ENCODE measurements at places on chromosomes 13 and 19.

DNA sequence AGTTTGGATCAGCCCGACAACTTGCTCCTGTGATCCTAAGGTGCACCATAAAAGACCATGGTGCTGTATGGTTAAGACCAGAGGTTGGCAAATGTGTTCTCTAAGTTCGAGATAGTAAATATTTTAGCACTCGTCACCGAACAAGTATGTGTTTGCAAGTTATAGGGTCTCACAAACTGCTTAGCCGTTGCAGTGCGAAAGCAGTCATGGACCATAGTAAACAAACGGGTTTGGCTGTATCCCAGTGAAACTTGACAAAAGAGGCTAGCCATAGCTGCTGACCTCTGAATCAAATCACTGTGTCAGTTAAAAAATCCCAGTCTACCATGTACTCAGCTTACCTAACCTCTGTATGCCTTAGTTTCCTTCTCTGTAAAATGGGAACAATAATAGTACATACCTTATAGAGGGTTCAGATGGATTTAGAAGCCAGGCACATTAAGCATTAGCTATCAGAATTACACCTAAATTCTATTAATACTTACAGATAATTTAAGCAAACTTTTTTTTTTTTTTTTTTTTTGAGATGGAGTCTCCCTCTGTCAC, 72.1 kb downstream of the IPO5 start:
- DNase-seq: no peak

DNA sequence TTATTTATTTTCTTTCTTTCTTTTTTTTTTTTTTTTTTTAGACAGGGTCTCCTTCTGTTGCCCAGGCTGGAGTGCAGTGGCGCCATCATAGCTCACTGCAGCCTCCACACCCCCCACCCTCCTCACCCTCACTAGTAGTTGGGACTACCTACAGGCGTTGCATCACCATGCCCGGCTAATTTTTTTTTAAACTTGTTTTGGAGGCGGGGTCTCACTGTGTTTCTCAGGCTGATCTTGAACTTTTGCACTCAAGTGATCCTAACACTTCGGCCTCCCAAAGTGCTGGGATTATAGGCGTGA, 33.6 kb downstream of the GJA3 start:
- DNase-seq: no peak

DNA sequence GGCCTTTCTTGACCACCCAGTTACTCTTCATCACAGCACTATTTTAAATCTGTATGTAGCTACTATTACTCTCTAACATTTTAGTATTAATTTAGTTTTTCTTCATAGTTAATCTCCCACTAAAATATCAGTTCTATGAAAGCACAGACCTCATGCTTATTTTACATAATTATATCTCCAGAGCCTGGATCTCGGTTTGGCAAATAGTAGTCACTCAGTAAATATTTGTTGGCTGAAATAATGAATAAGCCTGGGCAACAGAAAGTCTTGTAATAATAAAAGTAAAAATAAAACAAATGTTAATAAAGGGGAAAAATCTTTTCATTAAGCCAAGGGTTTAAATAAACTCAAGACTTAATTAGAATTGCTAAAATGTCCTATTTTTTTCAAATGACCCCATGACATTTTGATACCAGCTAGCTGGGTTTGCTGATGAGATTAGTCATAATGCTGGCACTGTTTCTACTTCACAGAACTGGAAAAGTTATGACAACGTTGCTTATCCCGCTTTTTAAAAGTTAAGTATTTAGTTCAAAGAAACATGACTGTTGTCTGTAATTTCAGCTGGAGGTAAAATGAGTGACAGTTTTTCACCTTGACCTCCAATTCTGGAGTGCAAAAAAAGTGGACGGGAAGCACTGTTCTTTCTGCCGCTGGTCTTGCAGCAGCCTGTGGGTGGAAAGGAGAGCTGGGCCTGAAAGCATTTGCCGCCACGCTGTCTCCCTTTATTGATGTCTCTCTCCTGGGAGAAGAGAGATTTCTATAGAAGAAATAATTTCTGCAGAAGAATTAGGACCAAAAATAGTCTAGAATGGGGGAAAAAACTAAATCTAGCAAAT, 85.2 kb upstream of the SPATA13 start:
- DNase-seq: no peak

- DNase-seq: no peak
These were observed 29.1 kb upstream of the NCCRP1 start for GRCh38 chr19:39167461-39168257.

GRCh38 chr13:20174656-20175405, 14.0 kb upstream of the GJA3 start:
- DNase-seq: no peak

DNA sequence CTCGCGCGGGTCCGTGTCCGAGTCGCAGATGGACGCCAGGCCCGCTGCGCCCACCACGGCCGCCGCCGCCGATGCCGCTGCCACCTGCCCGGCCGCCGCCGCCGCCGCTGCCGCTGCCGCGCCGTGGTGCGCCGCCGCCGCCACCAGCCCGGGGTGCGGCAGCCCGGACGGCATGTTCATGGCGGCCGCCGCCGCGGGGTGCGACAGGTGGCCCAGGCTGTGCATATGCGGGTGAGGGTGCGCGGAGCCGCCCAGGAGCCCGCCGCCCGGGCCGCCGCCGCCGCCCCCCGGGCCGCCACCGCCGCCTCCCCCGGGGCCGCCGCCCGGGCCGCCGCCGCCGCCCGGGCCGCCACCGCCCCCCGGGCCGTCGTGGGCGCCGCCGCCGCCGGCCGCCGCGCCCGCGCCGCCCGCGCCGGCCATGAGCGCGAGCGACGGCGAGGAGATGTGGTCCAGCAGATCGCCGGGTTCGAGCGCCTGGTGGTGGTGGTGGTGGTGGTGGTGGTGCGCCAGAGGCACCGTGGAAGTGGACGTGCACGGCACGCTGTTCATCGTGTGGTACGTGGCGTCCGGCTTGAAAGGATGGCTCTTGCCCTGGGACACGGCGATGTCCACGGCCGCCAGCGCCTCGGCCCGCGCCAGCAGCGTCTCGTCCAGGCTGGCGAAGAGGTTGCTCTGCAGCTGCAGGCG, 1.3 kb downstream of the POU4F1 start:
- DNase-seq: no peak

- DNase-seq: no peak
These were observed 26.9 kb upstream of the RNF17 start for GRCh38 chr13:24737042-24737441.

GRCh38 chr13:31159306-31159705, 2.4 kb downstream of the HSPH1 start:
- no peak for DNase-seq

- DNase-seq: peak; percentile 95
These were observed 9.2 kb downstream of the MKNK2 start for GRCh38 chr19:2041683-2042484.

DNA sequence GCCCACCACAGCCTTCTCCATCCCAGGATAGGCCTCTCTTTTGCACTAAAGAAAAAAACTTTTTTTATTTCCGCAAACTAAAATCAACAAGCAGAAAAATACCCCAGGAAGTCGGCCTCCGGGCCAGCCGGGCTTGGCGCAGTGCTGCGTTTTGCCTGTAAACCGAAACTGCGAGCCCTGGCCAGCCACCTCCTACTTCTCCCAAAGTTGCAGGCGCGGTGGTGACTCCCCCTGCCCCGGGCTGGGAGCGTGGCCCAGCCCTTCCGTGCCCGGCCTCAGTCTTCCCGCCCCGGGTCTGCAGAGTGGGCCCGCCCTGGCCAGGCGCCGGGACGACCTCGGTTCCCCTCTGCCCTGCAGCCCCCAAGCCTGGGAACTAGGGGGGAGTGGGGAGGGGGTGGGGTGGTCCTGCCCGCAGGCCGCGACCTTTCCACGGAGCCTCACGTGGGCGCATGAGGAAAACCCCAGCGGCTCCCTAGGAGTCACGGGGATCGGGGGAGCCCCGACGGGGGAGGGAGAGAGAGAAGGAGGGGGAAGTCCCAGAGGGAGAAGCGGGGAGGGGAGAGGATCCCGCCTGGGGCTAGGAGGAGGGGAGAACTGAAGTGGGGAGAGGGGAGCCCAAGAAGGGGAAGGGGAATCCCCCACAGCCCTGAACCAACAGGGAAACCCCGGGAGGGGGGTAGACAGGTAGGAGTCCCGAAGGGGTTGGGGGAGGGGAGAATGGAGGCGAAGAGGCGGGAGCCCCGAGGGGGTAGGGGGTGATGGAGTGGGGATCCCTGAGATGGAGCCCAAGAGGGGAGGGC, 3.0 kb downstream of the GADD45B start:
- DNase-seq: no peak

GRCh38 chr13:96783511-96783910, 210.8 kb downstream of the OXGR1 start:
- no peak for DNase-seq

GRCh38 chr13:81480634-81481033, 1139.7 kb upstream of the SPRY2 start:
- peak; percentile 10 for DNase-seq

DNA sequence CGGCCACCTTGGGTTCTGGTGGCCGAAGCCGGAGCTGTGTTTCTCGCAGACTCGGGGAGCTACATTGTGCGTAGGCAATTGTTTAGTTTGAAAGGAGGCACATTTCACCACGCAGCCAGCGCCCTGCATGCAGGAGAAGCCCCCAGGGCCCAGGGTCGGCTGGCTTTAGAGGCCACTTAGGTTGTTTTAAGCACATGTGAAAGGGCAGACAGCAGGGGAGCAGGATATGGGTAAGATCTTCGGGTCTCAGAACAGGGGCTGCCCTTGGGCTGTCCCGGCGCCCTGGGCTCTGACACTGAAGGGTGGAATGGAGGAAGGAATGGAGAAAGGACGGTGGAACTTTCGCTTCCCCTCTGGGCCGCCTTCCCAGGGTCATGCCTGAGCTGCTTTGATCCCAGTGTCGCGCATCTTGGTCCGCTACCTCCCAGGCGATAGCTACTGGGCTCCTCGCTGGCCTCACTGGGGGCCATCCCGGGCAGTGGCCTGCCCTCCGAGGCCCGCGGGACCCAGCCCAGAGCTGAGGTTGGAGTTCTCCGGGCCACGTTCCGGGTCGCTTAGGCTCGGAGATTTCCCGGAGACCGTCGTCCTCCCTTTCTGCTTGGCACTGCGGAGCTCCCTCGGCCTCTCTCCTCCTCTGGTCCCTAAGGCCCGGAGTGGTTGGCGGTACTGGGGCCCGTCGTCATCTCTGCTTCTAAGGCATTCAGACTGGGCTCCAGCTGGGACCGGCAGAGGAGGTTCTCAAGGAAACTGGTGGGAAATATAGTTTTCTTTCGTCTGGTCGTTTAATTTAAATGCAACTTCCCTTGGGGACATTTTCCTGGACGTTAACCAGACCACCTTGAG, 4.3 kb upstream of the POU4F1 start:
- DNase-seq: no peak

DNA sequence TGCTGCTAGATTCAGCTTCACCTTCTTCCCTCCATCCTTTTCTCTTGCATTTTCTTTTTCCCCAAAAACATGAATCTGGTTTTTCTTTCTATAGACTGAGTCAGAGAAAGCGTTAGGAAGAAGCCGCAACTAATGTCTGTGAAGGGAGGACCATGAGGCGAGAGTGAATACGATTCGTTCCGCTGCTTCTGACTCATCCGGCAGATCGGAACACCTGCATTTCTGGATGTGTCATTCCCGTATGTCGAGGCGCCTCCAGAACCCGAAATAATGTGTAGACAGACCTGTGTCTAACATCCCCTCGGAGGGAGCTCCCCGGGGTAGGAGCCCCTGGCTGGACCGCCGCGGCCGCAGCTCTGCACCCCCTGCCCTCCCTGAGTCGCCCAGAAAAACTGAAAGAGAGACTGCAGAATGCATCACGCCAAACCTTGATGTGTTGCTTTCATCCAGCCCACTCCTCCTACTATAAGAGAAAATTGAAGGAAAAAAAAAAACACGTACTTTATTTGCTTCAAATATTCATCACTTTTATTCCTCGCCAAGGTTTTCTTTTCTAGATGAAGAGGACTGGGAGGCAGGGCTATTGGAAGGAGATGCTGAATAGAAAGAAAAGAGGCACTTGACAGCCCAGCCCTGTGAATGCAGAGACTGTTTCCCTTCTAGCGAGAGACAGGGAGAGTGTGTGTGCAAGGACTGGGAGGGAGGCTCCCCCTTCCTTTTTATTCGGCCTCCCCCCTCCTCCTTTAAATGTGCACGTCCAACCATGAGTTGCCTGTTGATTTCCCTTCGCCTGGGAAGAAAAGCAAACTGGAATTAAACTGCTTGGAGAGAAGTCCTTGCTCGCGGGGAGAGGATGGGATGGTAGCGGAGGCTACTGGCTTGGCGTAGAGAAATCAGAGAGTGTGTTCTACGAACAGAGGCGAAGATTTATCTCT, 616 bp upstream of the PCDH17 start:
- DNase-seq: peak; percentile 79

DNA sequence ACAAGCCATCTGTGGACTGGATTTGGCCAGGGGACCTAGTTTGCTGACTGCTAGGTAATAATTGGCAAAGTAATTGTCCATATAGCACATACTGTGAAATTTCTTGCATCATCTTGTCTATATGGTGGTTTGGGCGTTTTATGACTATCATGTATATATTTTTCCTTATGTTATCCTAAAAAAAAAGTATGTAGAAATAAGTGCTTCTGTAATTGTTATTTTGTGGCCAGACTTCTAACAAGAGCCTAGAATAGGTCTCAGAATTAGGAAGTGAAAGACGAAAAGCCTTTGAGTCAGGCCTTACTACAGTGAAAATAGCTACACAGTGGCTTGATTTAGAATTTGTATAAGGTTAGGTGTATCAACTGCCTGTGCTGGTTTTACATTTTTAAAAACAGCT, 4.2 kb downstream of the FNDC3A start:
- no peak for DNase-seq

GRCh38 chr13:49395451-49395865, 48.4 kb downstream of the CAB39L start:
- no peak for DNase-seq

- DNase-seq: no peak
These were observed 18.5 kb downstream of the CYP2A6 start for GRCh38 chr19:40831502-40832430.

GRCh38 chr13:29571876-29572570, 23.5 kb downstream of the SLC7A1 start:
- no peak for DNase-seq

DNA sequence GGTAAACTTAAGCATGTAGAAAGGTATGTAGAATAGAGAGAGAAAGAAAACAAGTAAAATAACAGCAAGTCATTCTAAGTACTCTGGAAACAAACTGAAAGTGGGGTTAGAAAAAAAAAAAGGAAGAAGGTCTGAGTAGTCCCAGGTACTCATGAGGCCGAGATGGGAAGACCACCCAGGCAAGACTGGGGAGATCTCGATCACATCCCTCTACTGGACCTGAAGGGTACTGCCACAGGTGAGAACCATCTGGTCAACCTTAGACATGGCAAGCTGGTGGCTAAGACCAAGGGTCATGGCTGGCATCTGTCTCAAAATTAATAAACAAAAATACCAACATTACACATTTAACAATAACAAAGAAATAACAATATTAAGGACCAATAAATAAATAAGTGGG, 36.3 kb upstream of the ZNF724 start:
- DNase-seq: no peak
